MCF 10A (cell line): ENCODE measurements at places on chromosomes 4 and X. TPM values are rescaled to one million over a fixed set of nuclear protein-coding genes. Genes with fewer than 3 reads are reported as not detected.

DNA sequence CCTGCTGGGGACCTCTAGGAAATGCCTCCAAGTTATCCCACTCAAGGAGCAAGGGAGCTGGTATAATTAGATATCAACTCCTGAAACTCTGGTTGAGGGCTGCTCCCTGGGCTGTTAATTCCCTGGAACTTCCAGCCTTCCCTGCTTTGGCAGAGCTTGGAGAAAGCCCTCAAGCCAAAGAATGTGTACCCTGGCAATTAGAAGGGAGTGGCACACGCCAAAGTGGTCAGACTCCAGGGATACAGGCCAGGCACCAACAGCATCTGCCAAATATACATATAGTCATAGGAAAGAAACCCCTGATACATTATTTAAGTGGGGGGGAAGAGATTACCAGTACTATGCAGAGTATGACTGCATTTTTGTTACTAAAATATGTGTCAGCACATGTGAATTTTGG is 616.8 kb downstream of the BCOR start:
- DNase-seq, result no peak

DNA sequence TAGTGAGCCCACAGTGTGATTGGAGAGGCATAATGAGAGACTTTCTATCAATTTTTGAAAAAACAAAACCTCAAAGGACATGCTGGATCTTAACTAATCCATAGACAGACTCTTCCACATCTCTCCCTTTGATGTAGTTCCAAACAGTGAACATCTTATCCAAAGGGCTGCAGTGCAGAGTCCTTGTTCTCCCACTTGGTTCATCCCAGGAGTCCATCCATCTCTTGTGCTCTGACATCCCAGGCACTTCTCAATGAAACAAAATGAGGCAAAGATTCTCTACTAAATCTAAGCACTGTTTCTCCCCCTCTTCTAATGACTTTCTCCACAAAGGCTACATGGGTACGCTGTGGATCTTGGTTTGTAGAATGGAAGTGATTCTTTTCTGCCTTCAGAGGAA is 8.3 kb downstream of the SHROOM3 start:
- DNase-seq, result no peak

MAGEC1 gene
- total RNA-seq, result not detected in 2 replicates

DNA sequence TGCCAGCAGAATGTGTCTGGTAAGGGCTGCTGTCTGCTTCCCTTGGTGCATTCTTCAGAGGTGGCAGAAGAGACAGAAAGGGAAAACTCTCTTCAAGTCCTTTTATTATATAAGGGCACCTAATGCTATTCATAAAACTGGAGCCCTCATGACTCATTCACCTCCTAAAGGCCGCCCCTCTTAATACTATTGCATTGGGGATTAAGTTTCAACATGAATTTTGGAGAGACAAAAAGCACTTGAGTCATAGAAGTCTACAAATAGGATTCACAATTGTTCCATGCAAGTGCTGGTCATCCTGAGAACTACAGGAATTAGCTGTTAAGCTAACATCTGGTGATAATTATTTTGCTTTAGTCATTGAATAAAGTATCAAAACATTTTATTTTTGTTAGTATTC is 349.5 kb downstream of the HS3ST1 start:
- DNase-seq, result peak; percentile 73

- no peak for DNase-seq
Observed at GRCh38 chr4:83604321-83604720, 68.4 kb downstream of the GPAT3 start.

TMPRSS11D gene
- total RNA-seq, result not detected in 2 replicates

AR gene
- total RNA-seq, result not detected in 2 replicates

MSANTD1 gene
- total RNA-seq, result 0.37 and 0.66 TPM in 2 replicates

DNA sequence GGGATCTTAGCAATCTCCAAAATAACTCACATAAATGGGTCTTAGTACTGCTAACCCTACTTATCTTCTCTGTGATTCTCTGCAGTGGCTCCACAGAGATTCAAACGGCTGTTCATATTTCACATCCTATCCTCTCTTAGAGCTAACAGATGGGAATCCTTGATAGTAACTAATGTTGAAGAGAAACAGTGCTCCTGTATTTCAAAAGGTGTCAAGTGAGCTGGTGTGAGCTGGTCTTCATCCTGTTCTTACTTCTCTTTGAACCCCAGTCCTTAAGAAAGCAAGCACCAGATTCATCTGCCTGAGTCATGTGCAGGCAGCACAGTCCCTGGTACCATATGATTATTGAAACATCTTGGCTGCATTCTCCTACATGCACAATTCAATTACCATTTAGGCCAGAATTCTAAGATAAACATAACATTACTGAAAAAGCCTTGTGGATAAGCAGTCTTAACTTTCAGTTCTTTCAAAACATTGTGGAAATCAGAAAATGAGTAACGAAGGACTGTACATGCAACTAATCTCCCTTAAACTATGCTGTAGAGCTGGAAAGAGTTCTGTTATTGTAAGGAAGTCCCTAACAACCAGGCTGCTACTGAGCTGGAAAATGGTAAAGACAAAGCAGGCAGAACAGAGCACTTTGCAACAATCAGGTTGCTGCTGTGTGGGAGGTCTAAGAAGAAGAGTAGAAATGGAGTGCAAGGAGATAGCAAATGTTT is 153.1 kb downstream of the NPNT start:
- DNase-seq, result no peak

CPZ gene
- not detected in 2 replicates for total RNA-seq

- peak; percentile 11 for DNase-seq
Observed at GRCh38 chr4:27066591-27066990, 205.9 kb downstream of the STIM2 start.

GRCh38 chr4:184433258-184433892 is 41.0 kb downstream of the IRF2 start:
- DNase-seq, result peak; percentile 3

DNA sequence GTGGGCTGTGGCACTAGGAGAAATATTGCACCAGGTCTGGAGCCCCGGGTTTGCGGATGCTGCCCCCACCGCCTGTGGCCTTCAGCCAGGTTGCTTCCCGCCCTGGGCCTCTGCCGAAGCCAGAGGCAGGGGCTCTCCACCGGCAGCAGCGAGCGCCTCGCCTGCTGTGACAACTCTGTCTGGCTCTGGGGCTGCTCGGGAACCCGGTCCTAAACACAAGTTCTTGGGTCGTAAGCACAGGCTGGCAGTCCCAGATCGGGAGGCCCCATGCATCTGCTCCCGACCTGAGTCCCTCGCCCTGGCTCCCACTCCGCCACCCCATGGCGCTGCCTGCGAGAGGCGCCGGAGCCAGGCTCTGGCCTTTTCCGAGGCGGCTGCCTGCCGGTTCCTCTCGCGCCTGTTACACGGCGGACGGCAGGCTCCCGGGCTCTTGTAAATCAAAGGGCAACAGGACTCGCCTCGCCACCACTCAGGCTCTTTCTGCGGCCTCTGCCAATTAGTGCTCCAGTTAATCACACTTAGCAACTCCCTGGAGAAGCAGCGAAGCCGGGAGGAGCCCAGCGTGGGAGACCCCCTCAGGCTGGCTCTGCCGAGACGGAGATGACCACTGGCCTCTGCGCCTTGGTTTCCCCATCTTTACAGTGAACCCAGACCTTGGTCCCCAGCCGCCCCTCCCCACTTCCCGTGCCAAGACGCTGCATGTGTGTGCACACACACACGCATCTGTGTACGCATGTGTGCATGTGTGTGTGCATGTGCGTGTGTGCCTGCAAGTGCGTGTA is 109.2 kb downstream of the DCTD start:
- DNase-seq, result no peak

- DNase-seq, result peak; percentile 44
Observed at GRCh38 chr4:10129196-10130177, 12.9 kb upstream of the WDR1 start.
